ENCODE measurements at places on chromosomes 7 and 10. TPM values are rescaled to one million over a fixed set of nuclear protein-coding genes. Genes with fewer than 3 reads are reported as not detected.

DNA sequence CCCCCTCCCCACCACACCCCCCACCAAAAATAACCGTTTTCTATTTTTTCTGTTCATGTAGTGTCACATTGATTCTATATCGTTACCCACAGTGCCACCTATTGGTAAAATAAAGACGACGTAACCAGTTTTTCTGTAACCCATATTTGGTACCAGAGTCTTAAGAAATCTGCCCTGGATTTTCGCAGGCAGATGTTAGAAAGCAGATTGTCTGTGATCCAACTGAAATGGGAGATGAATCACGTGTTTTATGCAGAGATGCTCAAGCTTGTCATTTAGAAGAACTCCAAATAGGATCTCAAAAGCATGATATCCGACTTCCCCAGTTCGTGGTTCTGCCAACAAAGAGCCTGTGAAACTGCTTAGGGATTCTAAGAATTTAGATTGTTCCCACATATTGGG lies 261.1 kb upstream of the CSTF2T start:
- no peak for DNase-seq

- DNase-seq, result no peak
These were observed 5.8 kb downstream of the TMEM184A start for GRCh38 chr7:1550005-1550845.

The ASB10 gene
- total RNA-seq, result 42.6 TPM

DNA sequence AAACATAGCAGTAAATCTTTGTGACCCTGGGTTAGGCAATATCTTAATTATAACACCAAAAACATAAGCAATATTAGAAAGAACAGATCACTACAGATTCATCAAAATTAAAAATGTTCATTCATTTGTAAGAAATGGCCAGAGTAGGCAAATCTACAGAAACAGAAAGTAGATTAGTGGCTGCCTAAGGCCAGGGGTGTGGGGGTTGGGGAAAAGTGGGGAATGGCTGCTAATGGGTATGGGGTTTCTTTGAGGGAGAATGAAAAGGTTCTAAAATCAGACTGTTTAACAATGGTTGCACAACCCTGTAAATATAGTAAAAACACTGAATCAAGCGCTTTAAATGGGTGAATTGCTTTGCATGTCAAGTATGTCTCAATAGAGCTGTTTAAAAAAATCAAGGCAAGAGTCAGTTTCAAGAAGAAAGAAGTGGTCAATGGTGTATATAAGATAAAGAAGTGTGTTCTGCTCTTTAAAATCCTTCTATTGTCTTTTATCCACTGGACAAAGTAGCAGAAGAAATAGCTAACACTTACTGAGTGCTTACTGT lies 42.6 kb downstream of the CDK6 start:
- no peak for DNase-seq

DNA sequence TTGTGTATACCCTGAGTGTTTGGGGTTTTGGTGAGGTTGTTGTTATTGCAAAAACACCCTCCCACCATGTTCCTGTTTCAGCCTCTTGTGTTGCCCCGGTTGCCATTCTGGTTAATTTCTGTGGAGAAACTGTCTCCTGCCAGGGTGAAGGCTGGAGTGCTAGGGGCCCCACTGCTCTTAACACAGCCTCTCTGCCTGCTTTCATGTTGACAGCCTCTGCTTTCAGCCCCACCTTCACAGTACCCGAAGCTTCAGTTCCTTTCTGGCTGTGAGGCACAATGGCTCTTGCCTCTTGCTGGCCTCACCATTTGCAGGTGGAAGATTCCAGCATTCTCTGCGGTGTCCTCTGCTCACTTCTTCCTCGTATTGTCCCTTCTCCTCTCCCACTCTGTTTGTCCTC lies 19.2 kb downstream of the SLC18A2 start:
- no peak for DNase-seq

The RET gene
- total RNA-seq, result 6.6 TPM

GRCh38 chr7:14270099-14270498 lies 280.6 kb upstream of the ETV1 start:
- DNase-seq, result no peak

- no peak for DNase-seq
These were observed 128.3 kb downstream of the NEBL start for GRCh38 chr10:20768843-20769242.
